Gastrocnemius medialis (tissue), 4 donors: ENCODE measurements at places on chromosomes 6 and 20. TPM values are rescaled to one million over a fixed set of nuclear protein-coding genes. Genes with fewer than 3 reads are reported as not detected.

- DNase-seq, result no peak
- peak overlapping the region; percentile 95 for H3K27ac ChIP-seq
Observed at GRCh38 chr20:45968081-45968671, 3.8 kb downstream of the ZNF335 start.

DNA sequence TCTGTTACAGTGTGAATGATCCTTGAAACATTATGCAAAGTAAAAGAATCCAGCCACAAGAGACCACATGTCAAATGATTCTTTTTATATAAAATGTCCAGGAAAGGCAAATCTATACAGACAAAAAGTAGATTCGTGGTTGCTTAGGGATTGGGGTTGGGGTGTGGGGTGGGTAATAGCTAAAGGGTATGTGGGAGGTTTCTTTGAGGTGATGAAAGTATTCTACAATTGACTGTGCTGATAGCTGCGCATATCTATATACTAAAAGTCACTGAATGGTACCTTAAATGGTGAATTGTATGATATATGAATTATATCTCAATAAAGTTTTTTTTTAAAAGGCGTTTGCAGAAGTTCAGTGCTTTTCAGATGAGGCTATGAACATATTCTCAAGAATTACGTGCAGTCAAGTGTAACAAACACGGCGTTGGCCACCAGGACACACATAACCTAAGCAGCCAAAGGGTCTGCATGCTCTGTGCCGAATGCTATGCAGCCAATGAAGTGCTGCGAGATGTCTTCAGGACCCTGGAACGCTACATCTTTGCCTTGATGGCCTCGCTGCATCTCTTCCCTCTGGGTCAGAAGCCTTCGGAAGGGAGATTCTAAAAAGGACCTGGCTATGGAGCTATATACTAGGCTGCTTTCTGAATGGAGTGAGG, 96.9 kb downstream of the SCML4 start:
- H3K27ac ChIP-seq, result no peak overlapping the region
- H3K4me1 ChIP-seq, result no peaks in the 10 kb centered on the region
- H3K27me3 ChIP-seq, result no peaks in the 10 kb centered on the region
- H3K36me3 ChIP-seq, result no peaks in the 10 kb centered on the region
- H3K4me3 ChIP-seq, result no peak overlapping the region

GRCh38 chr6:80767808-80768207, 661.3 kb downstream of the BCKDHB start:
- H3K4me3 ChIP-seq, result no peak overlapping the region
- H3K27ac ChIP-seq, result no peak overlapping the region
- peak; percentile 70 for DNase-seq
- no peaks in the 10 kb centered on the region for H3K4me1 ChIP-seq

Gene GSTA1
- total RNA-seq, result not detected

Gene AK9
- 6.5 TPM for total RNA-seq
